ENCODE measurements at places on chromosomes 5 and 9.

DNA sequence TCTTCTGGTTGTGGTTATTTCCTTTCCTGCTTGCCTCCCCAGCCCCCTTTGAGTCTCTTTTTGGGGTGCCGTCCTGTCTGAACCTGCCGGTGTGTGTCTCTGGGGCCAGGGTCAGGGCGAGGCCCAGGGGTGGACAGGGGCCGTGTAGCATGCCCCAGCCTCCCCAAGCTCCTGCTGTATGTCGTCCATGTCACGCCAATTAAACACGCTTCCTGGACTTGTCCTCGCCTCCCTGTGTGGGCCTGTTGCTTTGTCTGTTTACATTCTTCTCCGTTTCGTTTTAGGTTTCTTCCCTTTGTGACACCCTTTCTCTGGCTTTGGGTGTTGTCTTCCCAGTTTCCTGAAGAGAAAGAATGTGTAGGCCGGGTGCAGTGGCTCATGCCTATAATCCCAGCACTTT, 28.5 kb upstream of the HMCN2 start:
- no peak for DNase-seq

- no peak for DNase-seq
Observed at GRCh38 chr5:173498286-173498685, 118.2 kb downstream of the BOD1 start.

GRCh38 chr9:77677957-77678535, 29.9 kb upstream of the GNA14 start:
- DNase-seq: no peak

GRCh38 chr5:8954801-8955200, 591.1 kb downstream of the SEMA5A start:
- DNase-seq: no peak

GRCh38 chr5:14244721-14245120, 101.6 kb downstream of the TRIO start:
- no peak for DNase-seq

- DNase-seq: no peak
Observed at GRCh38 chr5:153571162-153571561, 80.7 kb downstream of the GRIA1 start.

DNA sequence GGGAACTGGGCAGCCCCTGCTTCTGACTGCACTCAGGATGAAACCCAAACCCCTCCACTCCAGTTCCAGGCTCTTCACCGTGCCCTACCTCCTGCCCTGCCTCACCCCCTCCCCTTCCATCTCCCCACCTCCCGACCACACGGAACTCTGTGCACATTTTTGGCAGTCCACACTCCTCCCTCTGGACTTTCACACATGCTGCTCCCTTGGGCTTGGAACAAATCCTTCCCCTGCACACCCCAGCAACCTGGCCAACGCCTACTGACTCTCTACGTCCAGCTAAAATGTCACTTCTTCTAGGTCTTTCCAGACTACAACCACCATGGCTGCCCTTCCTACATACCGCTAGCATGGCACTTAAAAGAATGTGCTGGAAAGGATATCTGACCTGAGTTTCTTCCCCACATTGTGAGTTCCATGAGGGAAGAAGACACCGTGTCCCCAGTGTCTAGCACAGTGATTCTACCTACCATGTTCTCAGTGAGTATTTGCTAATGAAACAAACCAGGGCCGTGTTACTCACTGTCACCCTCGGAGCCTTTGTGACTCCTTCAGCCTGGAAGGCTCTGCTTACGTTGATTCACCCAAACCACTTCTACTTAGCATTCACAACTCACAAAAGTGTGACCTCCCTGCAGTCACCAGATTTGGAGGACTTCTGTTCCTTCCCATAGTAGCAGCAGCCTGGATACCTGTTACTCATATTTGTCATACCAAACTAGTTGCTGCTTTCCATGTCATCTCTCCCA, 18.7 kb downstream of the RETREG1 start:
- DNase-seq: no peak

GRCh38 chr9:20566401-20566800, 55.9 kb downstream of the MLLT3 start:
- no peak for DNase-seq

- DNase-seq: no peak
Observed at GRCh38 chr5:25892211-25892610, 1146.2 kb downstream of the CDH9 start.

DNA sequence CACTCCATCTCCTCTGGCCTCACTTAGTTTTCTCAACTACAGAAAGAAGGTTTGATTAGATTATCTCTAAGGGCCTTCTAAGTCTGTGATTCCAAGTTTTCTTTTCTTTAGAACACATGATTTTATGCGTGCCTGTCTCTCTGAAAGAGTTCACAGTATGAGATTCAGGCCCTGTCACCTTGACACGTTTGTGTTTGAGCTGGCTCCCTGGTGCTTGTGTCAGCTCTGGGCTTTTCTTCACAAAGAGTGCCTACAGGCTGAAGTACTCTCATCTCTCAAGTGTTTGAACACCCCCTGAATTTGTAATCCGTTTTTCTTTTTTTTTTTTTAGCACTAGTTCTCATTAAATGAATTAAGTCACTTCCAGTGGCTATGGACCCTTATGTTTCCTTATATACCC, 306.9 kb upstream of the C9orf72 start:
- DNase-seq: no peak

- no peak for DNase-seq
Observed at GRCh38 chr5:139649082-139649991, 1.2 kb downstream of the CXXC5 start.

DNA sequence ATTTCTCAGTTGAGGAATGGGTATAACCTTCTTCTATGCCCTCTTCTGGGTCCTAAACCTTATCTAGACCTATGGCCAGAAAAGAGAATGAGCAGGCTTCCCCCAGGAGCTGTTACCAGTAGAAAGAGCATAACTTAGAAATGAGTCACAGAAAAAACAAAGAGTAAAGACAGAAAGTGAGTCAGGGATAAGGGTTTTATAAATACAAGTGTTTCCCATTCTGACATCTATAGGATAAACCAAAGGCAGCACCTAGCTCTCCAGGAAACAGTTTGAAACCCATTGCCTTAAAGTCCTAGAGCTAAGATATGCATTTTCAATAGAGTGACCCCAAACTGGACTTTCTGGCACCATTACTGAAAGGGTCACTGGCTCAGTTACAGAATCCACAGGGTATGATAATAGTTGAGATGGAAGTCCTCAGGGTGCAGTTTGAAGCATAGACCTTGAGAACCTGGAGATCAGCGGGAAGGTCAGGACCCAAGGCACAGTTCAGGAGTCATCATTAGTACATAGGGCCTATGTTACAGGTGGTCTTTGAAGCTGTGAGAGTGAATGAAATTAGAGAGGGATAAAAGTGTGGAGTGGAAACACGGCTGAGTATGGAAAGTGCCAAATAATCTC, 42.7 kb upstream of the LIFR start:
- DNase-seq: no peak

DNA sequence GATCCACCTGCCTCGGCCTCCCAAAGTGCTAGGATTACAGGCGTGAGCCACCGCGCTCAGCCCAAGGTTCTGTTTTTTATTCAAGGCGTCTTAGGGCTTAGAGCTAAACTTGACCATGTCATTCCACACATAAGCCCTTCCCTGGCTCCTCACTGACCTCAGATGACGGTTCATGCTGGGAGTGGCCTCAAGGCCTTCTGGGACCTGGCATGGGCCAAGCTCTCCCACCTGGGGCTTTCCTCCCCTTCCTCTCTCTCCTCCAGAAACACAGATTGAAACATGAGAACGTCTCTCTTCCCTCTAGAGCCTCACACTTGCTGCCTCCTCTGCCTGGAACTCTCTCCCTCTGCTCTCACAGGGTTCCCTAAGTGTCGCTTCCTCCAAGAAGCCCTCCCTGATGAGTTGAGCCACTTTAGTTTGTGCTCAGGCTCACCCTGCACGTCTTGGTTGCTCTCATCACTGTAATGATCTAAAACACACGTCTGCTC, 155.6 kb upstream of the IER5L start:
- no peak for DNase-seq

GRCh38 chr5:132054697-132055440, 5.6 kb upstream of the IL3 start:
- no peak for DNase-seq

- DNase-seq: no peak
Observed at GRCh38 chr5:137792303-137792702, 38.1 kb upstream of the HNRNPA0 start.

DNA sequence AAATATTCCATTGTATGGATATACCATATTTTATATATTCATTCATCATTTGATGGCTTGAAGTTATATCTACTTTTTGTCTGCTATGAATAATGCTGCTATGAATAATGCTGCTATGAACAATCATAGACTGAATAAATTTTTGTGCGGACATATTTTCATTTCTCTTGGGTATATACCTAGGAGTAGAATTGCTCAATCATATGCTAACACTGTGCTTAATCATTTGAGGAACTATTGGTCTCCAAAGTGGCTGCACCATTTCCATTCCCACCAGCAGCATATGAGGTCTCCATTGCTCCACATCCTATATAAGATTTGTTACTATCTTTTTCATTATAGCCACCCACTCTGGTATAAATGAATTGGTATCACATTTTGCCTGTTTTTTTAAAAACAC, 18.3 kb upstream of the TEK start:
- no peak for DNase-seq

DNA sequence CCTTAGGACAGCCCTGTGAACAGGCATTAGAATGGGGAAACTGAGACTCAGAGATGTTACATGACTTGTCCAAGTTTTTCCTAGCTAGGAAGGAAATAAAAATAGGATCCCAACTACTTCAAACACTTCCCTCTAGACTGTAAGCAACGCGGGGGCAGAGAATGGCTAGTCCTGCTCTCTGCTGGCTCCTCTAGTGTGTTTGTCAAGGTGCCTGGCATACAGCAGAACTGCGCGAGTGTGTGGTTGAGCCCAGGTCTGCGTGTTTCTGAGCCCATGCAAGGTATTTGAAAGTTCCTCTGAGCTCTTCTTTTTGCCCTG, 152.5 kb downstream of the MACROH2A1 start:
- DNase-seq: no peak

GRCh38 chr9:138053321-138053868, 175.8 kb downstream of the CACNA1B start:
- no peak for DNase-seq

DNA sequence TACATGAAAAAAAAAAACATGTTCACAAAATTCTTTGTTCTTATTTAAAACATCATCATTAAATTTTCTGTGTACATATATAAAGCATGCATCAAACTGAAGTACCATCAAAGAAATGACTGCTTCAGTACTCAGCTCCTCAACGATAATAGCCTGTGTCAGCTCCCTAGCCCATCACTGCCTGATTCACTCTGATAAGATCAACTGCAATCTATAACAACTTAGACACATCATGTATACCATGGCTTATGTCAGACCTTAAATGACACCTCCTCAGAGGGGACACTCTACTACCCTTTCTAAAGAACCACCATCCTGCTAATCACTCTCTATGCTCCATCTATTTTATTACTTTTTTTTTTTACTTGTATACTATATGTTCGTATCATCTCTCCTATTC, 200.5 kb upstream of the TLE4 start:
- no peak for DNase-seq

DNA sequence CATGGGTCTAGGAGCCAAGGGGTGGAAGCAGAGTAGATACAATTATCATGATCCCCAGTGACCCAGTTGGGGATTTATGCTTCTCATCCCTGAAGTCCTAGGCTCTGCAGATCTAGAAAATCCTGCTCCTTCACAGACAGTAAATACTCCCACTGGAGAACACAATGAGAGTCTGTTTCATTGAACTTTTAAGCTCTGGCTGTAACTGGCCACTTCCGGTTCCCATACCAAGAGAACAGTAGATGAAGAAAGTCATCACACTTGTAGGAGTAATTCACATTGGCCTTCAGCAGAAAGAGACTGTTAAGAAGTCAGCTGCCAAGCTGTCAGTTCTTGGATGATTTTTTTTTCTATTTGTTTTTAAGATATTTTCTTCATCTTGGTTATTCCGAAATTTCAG, 597.1 kb downstream of the ACTL7B start:
- DNase-seq: no peak

DNA sequence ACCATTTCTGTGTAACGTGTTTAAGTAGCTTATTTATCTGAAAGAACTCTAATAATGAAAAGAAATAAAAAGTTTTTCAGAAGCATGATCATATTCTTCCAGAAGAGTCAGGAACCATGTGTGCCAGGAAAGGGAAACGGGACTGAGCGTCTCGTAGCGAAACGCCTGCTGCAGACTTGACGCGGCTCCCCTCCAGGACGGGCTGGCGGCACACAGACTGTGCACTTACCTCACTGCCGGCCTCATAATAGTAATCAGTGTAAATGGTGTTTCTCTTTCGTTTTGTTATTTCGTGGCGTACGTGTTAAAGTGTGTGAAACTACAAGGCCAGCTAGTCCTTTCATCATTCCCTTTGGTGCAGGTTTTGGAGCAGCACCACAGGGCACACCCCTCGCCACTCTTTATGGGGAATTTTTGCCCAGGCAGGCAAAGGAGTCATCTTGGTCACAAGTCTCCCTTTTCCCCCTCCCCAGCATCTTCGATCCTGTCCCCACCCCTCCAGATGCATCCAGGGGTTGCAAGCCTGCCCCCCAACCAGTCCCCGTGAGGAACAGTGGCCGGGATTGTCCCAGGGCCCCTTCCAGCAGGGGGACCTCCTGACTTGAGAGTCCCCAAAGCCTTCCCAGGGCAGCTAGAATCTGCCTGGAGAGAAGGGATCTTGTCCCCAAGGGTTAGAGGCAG, 233.1 kb downstream of the FANCC start:
- DNase-seq: no peak

DNA sequence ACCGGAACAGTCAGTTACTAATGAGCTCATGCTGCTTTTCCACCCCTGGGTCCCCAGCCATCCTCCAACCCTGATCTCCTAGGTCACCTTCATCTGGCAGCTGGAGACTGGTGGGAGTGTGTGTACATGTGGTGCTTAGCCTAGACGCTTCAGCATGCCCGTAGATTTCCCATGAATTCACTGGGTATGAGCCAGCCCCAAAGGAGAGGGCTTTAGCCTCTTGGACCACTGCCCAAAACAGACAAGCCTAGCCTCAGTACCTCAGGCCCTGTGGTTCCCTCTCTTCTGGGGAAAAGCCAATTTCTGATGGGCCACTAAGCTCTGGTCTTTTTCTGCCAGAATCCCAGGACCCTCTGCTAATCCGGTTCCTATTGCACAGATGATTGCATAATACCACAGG, 48.0 kb upstream of the ASTN2 start:
- no peak for DNase-seq

DNA sequence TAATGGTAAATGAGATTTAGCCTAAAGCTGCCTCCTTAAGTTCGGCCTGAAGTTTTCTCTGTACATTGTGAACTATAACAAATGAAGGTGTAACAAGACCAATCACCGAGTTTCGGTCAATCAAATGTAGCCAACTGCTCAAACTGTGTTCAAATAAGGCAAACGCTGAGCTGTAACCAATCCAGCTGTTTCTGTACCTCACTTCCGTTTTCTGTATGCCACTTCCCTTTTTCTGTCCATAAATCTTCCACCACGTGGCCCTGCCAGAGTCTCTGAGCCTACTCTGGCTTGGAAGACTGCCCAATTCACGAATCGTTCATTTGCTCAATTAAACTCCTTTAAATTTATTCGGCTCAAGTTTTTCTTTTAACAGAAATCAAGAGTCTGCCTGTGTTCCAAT, 193.5 kb upstream of the KLF9 start:
- no peak for DNase-seq

GRCh38 chr5:68673823-68674180, 420.0 kb upstream of the SLC30A5 start:
- DNase-seq: no peak
